NCI-H2081 treated with DMSO at 0.1 percent for 48 hours (cell line): ENCODE measurements at places on chromosomes 5 and 9.

GRCh38 chr9:88462191-88462590 lies 72.8 kb upstream of the NXNL2 start:
- DNase-seq = no peak

- no peak for DNase-seq
Measured at GRCh38 chr5:149519601-149520000, 31.6 kb downstream of the CSNK1A1 start.

- DNase-seq = no peak
Measured at GRCh38 chr9:78680196-78680595, 383.3 kb downstream of the PSAT1 start.

GRCh38 chr9:107625383-107625984 lies 135.9 kb upstream of the KLF4 start:
- no peak for DNase-seq

- no peak for DNase-seq
Measured at GRCh38 chr5:38663249-38663648, 106.8 kb upstream of the LIFR start.

- DNase-seq = no peak
Measured at GRCh38 chr9:68509689-68510088, 31.0 kb downstream of the TMEM252 start.

DNA sequence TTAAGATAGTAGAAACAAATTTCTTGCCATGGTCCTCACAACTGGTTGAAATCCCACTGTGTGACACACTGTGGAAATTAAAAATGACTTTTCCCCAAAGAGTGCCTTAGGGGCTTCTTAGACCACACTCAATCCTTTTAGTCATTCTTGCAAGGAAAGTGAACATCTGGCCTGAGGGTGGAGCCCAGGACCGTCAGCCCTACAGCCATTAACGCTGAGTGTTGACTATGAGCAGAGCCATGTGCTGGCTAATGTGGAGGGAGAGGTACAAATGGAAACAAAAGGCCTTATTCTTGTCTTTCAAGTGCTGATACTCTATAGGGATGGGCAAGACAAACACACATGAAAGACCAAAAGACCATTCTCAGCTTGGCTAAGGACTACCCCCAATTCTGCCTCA lies 456.5 kb downstream of the ZSWIM6 start:
- no peak for DNase-seq

GRCh38 chr5:37604290-37604689 lies 225.2 kb downstream of the WDR70 start:
- DNase-seq = no peak

DNA sequence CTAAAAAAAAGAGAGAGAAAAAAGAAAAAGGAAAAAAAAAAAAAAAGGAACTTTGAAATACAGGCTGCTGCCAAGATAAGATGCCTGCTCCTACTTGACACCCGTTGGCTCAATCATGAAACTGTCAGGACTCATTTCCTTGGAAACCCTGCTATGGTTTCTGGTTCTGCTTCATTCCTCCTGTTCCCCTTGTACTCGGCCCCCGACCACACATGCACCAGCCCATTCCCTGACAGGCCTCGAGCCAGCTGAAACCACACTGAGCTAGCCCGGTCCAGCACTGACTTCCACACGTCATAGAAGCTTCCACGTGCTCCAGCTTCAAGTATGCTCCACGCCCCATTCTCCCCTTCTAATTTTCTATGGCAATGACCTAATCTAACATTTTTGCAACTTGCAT lies 93.2 kb downstream of the MYO10 start:
- DNase-seq = no peak

DNA sequence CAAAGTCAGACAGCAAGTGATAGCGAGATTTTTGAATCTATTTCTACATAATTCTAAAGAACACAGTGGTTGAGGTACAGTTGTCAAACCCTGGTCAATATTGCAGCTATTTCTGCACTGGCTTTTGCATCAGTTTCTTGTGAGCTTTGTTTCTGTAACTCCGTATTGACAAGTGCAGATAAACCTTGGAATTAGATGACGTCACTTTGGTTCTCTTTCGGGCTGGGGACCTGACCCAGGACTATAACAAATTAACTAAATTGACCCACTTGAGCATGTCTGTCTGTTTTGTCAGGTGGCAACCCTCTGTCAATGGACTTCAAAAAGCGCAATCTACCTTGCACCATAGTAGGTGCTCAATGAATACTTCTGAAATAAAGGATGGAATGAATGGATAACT lies 418.4 kb upstream of the SGCD start:
- no peak for DNase-seq

DNA sequence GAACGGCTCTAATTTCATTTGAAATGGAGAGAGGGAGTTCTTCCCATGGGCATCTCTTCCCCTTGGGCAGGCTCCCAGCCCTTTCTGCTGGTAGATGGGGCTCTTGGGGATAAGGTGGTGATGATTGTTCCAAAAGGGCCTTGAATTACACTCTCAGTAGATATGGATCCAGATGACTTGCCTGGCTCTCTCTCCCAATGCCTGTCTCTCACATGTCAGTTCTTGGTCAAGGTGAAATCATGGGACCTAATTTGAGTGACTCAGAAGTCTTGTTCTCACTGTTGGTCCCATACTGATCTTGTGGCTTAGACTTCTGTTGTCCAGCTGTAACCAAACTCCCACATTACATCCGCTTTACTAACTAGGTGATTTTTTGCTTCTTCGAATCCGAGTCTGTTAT lies 317.0 kb upstream of the RFX3 start:
- no peak for DNase-seq

DNA sequence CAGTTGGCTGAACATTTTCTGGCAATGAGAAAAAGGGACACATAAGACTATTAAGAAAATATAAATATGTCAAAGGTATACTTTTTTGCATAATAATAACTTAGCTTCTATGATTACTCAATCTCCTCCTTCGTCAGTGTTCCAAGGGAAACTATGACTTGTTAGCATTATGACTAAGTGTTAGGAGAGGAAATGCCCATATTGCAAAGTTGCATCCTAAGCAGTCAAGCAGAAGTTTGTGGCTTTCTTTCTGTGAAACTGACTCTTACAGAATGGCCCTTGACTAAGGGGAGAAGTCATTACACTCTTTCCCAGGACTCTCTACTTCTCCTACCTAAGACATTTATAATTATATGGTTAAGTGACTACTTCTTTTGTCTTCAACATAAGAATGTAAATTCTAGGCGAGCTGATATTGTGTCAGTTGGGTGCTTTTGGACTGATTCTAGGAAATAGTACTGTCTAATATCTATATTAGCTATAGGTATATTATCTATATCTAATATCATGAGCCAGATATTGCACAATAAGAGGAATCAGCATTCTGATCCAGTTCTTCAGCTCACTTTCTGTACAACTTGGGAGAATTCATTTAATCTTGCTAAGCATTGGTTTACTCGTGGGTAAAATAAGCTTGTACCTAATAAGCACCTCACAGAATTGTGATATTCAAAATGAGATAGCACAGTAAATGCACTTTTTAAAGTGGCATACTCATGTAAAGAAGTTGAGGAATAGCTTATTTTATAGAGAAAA lies 16.4 kb upstream of the SPINK6 start:
- DNase-seq = no peak

GRCh38 chr5:8756498-8757084 lies 789.3 kb downstream of the SEMA5A start:
- peak; percentile 34 for DNase-seq

GRCh38 chr5:902129-902916 lies 9.6 kb downstream of the TRIP13 start:
- DNase-seq = no peak

DNA sequence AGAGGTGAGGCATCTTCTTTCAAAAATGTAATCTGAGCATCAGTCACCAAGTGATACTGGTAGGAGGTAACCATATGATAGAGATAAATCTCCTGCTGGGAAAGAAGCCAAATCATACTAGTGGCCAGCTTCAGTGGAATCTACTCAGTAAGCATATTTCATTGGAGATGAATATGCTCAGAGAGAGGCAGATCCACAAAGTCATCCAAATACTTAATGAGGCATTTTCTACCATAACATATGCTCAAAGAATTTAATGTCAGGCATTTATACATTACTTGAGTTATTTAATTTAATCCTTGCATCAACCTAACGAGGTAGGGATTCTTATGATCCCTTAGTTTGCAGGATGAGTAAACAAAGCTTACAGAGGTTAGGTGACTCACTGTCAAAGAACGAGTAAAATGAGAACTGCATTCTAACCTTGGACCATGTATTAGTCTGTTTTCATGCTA lies 50.9 kb upstream of the DMRTA1 start:
- DNase-seq = no peak

DNA sequence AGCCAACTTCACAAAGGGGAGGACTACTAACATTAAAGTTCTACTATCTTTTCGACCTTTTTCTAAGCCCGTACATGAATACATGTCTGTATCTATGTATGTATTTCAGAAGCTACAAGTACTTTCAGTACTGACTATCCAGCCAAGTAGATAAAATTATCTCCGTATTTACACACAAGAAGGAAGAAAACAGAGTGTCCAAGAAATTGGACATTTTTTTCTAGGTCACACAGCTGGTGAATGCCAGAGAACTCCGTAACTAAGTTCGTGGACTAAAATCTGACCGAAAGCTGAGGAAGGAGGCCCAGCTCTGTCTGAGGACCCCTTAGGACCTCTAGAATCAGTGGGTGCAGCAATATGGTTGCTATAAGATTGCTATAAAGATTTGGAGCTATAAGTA lies 83.4 kb downstream of the MAMDC2 start:
- no peak for DNase-seq

DNA sequence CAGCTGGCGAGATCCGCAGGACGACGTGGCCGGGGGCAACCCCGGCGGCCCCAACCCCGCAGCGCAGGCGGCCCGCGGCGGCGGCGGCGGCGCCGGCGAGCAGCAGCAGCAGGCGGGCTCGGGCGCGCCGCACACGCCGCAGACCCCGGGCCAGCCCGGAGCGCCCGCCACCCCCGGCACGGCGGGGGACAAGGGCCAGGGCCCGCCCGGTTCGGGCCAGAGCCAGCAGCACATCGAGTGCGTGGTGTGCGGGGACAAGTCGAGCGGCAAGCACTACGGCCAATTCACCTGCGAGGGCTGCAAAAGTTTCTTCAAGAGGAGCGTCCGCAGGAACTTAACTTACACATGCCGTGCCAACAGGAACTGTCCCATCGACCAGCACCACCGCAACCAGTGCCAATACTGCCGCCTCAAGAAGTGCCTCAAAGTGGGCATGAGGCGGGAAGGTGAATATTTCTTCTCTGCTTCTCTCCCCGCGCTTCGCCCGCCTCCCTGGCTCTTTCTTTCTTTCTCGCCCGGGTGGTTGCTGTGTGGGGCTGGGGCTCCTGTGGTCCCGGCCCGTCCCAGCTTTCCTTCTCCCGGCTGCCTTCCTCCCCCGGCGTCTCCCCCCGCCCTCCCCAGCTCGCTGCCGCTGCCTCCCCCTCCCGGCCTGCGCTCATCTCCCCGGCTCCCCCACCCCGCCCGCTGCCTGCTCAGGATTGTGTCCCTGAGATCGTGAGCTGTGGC lies 2.2 kb downstream of the NR2F1 start:
- no peak for DNase-seq

- no peak for DNase-seq
Measured at GRCh38 chr9:99785010-99785590, 36.6 kb upstream of the NR4A3 start.

DNA sequence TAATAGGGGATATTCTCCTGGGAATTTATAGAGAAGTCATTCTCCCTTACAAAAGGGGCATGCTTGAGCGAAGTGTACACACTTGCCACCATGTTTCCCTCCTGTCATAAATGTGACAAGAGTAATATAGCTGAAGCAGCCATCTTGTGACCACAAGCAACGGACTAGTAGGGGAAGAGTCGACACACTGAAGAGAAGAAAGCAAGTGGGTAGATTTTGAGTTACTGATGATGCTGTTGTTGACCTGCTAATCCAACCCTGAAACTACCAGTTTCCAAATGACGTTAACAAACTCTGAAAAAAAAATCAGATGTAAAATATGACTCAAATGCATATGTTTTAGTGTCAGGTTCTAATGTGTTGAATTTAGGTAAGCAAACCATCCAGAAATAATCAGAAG lies 350.4 kb downstream of the CDH10 start:
- DNase-seq = no peak

- no peak for DNase-seq
Measured at GRCh38 chr9:81598123-81598497, 91.2 kb downstream of the TLE1 start.

GRCh38 chr9:88990729-88991065 lies 571 bp upstream of the S1PR3 start:
- DNase-seq = no peak

GRCh38 chr9:86187121-86187520 lies 72.3 kb downstream of the C9orf153 start:
- no peak for DNase-seq

DNA sequence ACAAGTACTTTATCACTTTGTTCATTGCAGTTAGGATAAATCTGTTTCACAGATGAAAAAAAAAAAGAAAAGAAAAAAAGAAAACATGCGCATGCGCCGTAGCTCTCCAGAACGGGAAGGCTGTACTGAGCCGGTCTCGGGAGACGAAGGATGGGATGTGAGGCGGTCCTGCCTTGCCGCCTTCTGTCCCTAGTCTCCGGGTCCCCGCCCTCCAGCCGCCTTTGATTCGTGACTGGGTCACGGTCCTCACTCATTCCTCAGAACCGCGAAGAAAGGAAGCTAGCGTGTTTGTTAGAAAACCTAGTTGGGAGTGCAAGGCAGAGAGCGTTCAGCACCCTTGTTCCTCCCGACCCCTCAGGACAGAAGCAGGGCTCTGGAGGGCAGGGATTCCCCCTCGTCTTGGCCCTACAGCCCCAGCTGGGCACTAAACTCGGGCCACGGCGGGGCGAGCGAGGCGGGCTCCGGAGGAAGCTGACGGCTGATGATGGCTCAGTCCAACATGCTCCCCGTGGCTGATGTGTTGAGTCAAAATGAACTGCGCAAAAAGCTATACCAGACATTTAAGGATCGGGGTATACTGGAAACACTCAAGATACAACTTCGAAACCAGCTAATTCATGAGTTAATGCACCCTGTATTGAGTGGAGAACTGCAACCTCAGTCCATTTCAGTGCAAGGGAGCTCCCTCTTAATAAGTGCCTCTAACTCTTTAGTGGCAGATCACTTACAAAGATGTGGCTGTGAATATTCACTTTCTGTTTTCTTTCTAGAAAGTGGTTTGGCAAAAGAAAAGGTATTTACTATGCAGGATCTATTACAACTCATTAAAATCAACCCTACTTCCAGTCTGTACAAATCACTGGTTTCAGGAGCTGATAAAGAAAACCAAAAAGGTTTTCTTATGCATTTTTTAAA lies 40.0 kb downstream of the CPLANE1 start:
- DNase-seq = no peak

- DNase-seq = no peak
Measured at GRCh38 chr9:75161116-75161857, 73.0 kb downstream of the OSTF1 start.

DNA sequence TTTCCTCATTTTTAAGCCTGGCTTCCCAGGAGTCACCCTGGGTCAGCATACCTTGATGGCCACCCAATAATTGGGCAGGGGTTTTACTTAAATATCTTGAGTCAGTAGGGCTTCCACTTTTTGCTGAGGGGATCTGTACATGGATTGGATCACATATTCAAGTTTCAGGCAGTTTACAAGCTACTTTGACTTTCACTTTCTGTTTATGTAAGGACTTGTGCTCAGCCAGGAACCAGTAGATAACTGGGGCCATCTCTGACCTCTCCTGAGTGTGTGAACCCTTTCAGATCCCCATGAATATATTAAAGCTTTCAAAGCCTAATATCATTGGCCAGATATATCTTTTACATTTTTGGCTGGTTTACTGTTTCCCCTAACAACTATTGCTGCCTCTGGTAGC lies 45.1 kb downstream of the SLCO6A1 start:
- DNase-seq = no peak

GRCh38 chr5:124806373-124807077 lies 60.1 kb upstream of the ZNF608 start:
- DNase-seq = peak; percentile 90

GRCh38 chr9:129377931-129378661 lies 200.0 kb upstream of the IER5L start:
- no peak for DNase-seq

- no peak for DNase-seq
Measured at GRCh38 chr9:73444821-73445220, 293.2 kb downstream of the ANXA1 start.
